IMR-90 (cell line): ENCODE measurements at places on chromosomes 12 and 14. TPM values are rescaled to one million over a fixed set of nuclear protein-coding genes. Genes with fewer than 3 reads are reported as not detected.

The NOVA1 gene
- 2.0 and 3.0 TPM in 2 replicates for polyA plus RNA-seq

The SSTR1 gene
- 5.5 and 5.6 TPM in 2 replicates for polyA plus RNA-seq

The C14orf39 gene
- polyA plus RNA-seq: 0.38 and 0.70 TPM in 2 replicates

The DLST gene
- polyA plus RNA-seq: 119 and 132 TPM in 2 replicates

The NPFF gene
- polyA plus RNA-seq: not detected in 2 replicates

The OR10A7 gene
- not detected in 2 replicates for polyA plus RNA-seq

The ZC2HC1C gene
- 0.15 and 0.36 TPM in 2 replicates for polyA plus RNA-seq

The TAS2R46 gene
- 0.09 TPM in 1 of 2 replicates, not detected in the other for polyA plus RNA-seq

The RIN3 gene
- polyA plus RNA-seq: 11.1 and 11.6 TPM in 2 replicates

The CPSF2 gene
- polyA plus RNA-seq: 13.6 and 18.5 TPM in 2 replicates

The GPR132 gene
- polyA plus RNA-seq: 0.10 and 0.19 TPM in 2 replicates

The NANOG gene
- polyA plus RNA-seq: not detected in 2 replicates

The KCNA1 gene
- polyA plus RNA-seq: not detected in 2 replicates

The BCL11B gene
- polyA plus RNA-seq: not detected in 2 replicates

The ZNF219 gene
- 3.8 and 4.6 TPM in 2 replicates for polyA plus RNA-seq

The NEDD8 gene
- polyA plus RNA-seq: 375 and 393 TPM in 2 replicates

The SUPT16H gene
- 38.5 and 50.6 TPM in 2 replicates for polyA plus RNA-seq

The ACOT6 gene
- not detected in 2 replicates for polyA plus RNA-seq

The GATC gene
- polyA plus RNA-seq: 7.6 and 8.7 TPM in 2 replicates

The PRICKLE1 gene
- polyA plus RNA-seq: 20.4 and 21.7 TPM in 2 replicates

The DNAJC22 gene
- polyA plus RNA-seq: 8.1 and 8.2 TPM in 2 replicates

The SYCP3 gene
- 0.07 TPM in 1 of 2 replicates, not detected in the other for polyA plus RNA-seq

The MORN3 gene
- polyA plus RNA-seq: 0.22 and 0.37 TPM in 2 replicates

The COCH gene
- 0.10 and 0.17 TPM in 2 replicates for polyA plus RNA-seq

The KRT73 gene
- not detected in 2 replicates for polyA plus RNA-seq

The RPL10L gene
- not detected in 2 replicates for polyA plus RNA-seq

The HCAR1 gene
- polyA plus RNA-seq: 0.03 TPM in 2 replicates

The KDM5A gene
- polyA plus RNA-seq: 7.3 and 7.9 TPM in 2 replicates

The TMTC1 gene
- polyA plus RNA-seq: 10.6 and 12.5 TPM in 2 replicates

The CARMIL3 gene
- 0.03 TPM in 1 of 2 replicates, not detected in the other for polyA plus RNA-seq

The CCDC91 gene
- 8.1 and 8.6 TPM in 2 replicates for polyA plus RNA-seq

The PWP1 gene
- 97.7 and 143 TPM in 2 replicates for polyA plus RNA-seq

The LRIG3 gene
- polyA plus RNA-seq: 23.6 and 26.4 TPM in 2 replicates

The KRT77 gene
- polyA plus RNA-seq: not detected in 2 replicates

The IL22 gene
- polyA plus RNA-seq: not detected in 2 replicates

The EFS gene
- polyA plus RNA-seq: 11.6 and 13.3 TPM in 2 replicates

The LRRIQ1 gene
- polyA plus RNA-seq: 0.05 TPM in 1 of 2 replicates, not detected in the other

The PRH2 gene
- 0.34 TPM in 1 of 2 replicates, not detected in the other for polyA plus RNA-seq

The RAN gene
- polyA plus RNA-seq: 984 and 1,062 TPM in 2 replicates

The SLCO1B1 gene
- polyA plus RNA-seq: not detected in 2 replicates

The CLEC4C gene
- not detected in 2 replicates for polyA plus RNA-seq

The TTC7B gene
- polyA plus RNA-seq: 35.3 and 42.6 TPM in 2 replicates

The KRT85 gene
- polyA plus RNA-seq: not detected in 2 replicates

The CLEC1B gene
- polyA plus RNA-seq: not detected in 2 replicates

The SERPINA4 gene
- polyA plus RNA-seq: not detected in 2 replicates

The USP44 gene
- 10.3 and 13.0 TPM in 2 replicates for polyA plus RNA-seq

The PIWIL1 gene
- not detected in 2 replicates for polyA plus RNA-seq

The CPM gene
- polyA plus RNA-seq: 1.9 and 2.0 TPM in 2 replicates

The TSHR gene
- polyA plus RNA-seq: not detected in 2 replicates

The SDSL gene
- polyA plus RNA-seq: 10.9 and 13.4 TPM in 2 replicates
